ENCODE measurements at places on chromosomes 7 and 10.

- no peak for DNase-seq
These were observed 61.3 kb downstream of the FOXL3 start for GRCh38 chr7:351256-351655.

GRCh38 chr7:29457141-29457561 lies 106.5 kb upstream of the PRR15 start:
- no peak for DNase-seq

DNA sequence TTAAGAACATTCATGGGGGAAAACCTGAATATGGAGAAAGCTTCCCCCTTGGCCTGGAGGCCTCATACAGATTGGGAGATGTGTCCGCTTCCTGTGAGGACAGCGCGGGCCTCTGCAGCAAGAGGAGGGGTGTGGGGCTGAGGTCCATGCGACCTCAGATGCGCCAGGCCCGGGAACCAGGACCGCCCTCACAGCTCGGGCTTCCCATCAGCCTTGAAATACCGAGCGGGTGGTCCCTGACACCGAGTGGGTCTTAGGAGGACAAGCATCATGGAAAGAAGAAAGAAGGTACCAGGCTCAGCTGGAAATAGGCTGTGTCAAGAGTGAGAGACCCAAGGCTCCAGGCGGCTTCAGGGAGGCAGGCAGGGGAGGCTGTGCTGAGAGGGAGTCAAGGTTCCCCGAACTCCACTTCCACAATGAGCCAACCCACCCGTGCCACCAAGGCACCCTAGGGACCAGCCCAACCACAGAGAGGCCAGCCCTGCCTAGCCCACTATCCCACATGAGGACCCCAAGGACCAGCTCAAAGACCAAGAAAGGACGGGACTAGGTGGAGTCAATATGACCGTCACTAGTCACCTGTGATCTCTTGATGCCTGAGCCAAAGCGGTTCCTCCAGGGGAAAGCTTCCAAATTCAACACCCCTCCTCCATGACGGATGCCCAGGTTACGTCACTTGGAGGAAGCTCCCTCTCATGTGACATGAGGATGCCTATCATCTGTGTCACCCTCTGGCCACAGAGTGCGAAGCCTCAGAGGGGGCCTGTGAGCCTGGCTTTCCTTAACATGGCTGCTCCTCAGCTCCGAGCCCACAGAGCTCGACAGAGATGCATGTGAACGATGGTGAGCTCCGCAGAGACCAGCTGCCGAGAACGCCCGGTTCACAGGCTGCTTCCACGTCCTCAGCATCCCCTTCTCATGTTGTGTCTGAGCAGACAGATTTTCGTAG lies 103.7 kb downstream of the TCERG1L start:
- no peak for DNase-seq

GRCh38 chr7:126792521-126792920 lies 460.2 kb downstream of the GRM8 start:
- no peak for DNase-seq

GRCh38 chr10:1569208-1569607 lies 168.1 kb downstream of the ADARB2 start:
- no peak for DNase-seq

GRCh38 chr7:7790041-7790741 lies 71.8 kb upstream of the RPA3 start:
- DNase-seq, result no peak

DNA sequence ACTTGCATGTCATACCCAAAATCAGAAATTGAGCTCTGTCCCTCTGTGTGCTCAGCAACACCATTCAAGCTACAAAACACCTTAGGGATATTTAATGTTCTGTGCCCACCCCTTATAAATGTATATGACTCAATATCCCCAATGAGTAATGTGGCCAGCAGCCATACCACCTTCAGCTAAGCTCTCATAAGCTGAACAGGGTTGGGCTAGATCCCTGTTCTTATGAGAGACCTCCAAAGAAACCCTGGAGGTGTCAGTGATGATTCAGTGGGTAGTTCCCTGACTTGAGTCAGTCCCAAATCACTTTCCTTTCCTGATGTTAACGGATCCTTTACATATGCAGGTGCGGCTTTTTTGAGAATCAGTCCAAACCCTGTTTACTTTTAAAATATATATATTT lies 253.8 kb downstream of the CREB5 start:
- no peak for DNase-seq

GRCh38 chr10:129847741-129848483 lies 116.2 kb downstream of the EBF3 start:
- DNase-seq, result no peak

- no peak for DNase-seq
These were observed 289.4 kb upstream of the LRRN3 start for GRCh38 chr7:110801502-110801901.

- DNase-seq, result no peak
These were observed 14.5 kb upstream of the ABCC2 start for GRCh38 chr10:99767901-99768300.

GRCh38 chr10:93827056-93827804 lies 66.5 kb upstream of the SLC35G1 start:
- no peak for DNase-seq

DNA sequence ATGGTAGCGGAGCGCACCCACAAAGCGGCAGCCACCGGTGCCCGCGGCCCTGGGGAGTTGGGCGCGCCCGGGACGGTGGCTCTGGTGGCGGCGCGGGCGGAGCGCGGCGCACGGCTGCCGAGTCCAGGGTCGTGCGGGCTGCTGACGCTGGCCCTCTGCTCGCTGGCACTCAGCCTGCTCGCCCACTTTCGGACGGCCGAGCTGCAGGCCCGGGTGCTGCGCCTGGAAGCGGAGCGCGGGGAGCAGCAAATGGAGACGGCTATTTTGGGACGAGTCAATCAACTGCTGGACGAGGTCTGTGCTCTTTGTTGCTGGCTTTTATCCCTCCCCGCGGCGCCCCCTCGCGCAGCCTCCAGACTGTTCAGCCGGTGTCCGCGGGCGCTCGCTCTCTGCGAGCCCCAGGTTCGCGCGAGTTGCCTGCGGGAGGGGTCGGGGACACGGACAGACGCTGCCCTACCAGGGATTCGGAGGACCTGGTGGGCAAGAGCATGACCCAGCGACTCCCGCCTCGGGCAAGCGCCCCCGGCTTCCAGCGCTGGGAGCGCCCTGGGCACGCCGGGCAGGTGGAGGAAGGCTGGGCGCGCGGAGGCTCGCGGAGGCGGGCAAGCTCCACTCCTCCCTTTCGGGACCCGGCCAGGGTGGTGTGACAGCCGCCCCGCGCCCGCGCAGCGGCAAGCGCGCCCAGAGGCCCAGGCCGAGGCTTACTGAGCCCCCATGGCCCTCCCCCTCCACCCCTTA lies 887 bp downstream of the COL13A1 start:
- peak; percentile 36 for DNase-seq

GRCh38 chr7:119925581-119926289 lies 347.2 kb upstream of the KCND2 start:
- DNase-seq, result no peak

GRCh38 chr10:35415505-35415904 lies 79.2 kb downstream of the CCNY start:
- DNase-seq, result no peak

- DNase-seq, result no peak
These were observed 13.8 kb downstream of the MRPL32 start for GRCh38 chr7:42945821-42946626.

DNA sequence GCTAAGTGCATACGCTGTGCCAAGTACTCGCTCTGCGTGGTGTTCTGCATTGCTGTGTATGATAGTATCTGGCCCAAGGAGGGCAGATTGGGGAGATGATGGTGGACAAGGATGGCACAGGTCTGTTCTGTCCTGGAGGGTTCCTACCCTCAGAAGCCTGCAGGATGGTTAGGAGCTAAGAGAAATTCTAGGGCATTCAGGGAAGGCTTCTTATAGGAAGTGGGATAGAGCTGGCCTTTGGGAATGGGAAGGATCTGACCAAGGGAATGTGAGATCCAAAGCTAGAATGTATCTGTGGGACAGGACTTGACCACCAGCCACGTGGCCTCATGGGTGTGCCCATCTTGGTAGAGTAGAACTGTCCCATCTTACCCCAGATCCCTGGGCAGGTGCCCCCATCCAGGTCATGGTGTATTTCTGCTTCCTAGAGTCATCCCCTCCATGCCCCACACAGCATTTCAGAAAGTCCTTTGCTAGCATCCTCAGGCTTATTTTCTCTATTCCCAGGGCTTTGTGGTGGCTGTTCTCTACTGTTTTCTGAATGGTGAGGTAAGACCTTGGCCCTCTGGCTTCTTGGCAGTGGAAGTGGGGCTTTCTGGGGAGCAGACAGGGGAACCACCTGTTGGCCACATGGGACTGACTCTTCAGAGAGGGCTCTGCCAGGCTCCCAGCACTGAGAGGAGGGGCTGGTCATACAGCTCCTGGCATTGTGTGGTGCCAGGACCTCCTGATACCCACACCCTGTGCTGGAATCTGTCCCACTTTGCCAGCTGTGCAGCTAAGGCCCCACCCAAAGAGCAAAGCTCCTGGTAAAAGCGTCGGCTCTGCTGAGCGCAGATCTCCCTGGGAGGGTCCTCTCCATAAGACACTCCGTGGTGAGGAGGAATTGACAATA lies 52.5 kb downstream of the ADCYAP1R1 start:
- no peak for DNase-seq

DNA sequence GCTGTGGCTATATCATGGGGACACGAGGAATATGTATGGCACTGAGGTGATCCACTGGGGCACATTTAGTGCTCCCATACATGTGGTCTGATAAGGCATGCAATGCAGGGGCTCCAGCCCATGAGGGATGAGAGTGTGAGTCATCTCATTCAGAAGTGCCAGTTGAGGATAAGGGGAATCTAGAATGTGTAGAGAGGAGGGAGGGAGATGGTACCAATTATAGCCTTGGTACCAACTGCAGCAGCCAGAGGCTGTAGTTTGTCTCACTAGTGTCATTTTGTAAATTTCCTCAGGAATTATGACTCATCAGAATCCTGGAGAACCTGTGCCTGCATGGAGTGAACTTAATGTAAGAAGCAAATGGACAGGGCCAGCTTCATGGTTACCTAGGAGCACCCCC lies 46.2 kb downstream of the LAMB4 start:
- DNase-seq, result no peak

All from hematopoietic multipotent progenitor cell (in vitro differentiated cells).